HAP-1 (cell line): ENCODE measurements at places on chromosomes 6 and 20.

DNA sequence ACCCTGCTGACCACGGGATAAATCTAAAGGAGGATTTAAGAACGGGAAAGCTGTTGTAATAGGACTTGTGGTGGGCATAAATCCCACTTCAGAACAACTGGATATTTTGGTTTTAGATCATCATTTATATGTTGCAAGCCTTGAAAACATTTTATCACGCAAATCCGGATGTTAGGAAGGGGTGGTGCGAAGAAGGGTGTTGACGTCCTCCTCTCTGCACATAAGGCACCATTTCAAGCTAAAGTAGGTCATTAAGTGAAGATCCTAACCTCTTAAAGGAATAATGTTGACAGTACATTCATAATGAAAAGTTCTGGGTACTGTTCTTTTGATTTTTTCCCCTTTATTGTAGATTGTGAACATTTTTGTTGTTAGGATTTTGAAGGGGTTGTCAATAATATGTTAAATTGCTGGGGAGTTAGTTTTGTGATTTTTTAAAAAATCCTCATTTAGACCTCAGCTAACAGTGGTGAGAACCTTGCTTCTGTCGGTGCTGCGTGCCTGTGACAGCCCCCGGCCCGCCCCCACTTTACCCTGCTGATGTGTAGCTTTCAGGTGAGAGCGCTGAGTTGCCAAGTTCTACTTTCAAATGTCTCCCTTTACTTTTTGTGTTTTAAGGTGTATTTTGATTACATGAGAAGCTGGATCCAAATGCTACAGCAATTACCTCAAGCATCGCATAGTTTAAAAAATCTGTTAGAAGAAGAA, 88.8 kb downstream of the MAP3K4 start:
- DNase-seq, result no peak

- DNase-seq, result no peak
Observed at GRCh38 chr6:117169064-117169665, 96.2 kb upstream of the VGLL2 start.

- DNase-seq, result no peak
Observed at GRCh38 chr20:19811231-19811630, 53.2 kb downstream of the RIN2 start.

- DNase-seq, result peak; percentile 20
Observed at GRCh38 chr6:157597461-157598312, 216.7 kb downstream of the ZDHHC14 start.

DNA sequence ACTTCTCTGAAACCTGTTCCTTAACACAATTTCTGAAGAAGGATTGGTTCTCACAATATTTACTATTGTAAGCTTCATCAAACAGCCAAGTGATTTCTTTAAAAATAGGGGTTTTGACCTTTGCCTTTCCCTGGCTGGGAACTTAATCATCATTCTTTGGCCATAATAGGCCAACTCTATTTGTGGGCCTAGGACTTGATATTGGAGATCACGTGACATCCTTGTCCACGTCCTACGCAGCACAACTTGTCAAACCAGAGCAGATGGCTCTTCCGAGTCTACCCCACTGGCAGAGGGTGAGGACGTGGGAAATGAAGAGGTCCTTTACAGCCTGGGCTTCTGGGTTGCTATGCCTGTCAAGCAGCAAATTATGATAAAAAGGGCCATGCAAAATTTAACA, 1030.6 kb downstream of the KIF16B start:
- DNase-seq, result no peak

GRCh38 chr6:161532536-161532935, 258.7 kb upstream of the AGPAT4 start:
- DNase-seq, result no peak

- DNase-seq, result no peak
Observed at GRCh38 chr6:148426317-148426977, 83.8 kb downstream of the SASH1 start.

DNA sequence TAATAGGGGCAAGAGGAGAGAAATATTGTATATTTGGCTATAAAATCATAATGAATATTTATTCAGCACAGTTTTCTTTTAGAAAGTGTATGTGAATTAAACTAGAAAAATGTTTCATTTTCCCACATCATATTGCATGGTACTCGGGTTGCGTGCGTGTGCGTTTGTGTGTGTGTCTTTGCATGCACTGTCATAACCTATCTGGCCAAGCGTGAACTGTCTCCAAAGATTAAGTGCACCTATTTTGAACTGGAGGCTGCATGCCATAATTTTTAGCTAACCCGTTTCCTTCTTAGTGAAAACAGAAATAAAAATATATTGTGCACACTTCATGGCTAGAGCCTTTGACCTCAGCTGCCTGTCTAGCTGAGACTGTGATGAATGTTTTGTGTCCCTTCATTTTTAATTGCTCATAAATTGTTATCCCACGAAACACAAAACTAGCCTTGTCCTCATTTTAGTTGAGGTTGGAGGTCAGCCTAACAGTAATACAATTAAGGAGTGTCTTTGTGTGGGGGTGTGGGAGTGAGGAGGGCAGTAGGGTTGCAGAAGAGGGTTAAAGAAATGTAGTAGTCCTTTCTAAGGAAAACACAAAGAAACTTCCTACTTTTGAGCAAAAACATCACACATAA, 336.1 kb upstream of the POU3F2 start:
- DNase-seq, result no peak

DNA sequence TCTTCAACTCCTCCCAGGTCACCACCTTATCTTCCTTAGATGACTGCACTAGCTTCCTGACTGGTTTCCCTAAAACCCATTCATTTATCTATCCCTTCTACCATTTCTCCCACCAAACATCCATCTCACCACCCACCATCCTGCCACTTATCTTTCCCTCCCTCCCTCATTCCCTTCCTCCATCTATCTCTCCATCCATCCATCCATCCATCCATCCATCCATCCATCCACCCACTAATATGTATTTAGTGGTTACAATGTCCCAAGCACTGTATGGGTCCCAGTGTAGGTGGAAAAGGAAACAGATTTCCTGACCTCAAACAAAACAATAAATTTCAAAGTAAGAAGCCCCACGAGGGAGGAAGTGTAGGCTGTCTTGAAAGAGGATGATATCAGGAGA, 59.3 kb upstream of the APCDD1L start:
- DNase-seq, result no peak

GRCh38 chr6:134813146-134813545, 136.8 kb downstream of the ALDH8A1 start:
- DNase-seq, result no peak

- no peak for DNase-seq
Observed at GRCh38 chr6:2327591-2327990, 82.2 kb upstream of the GMDS start.

- DNase-seq, result no peak
Observed at GRCh38 chr6:341914-342831, 49.4 kb upstream of the IRF4 start.
